ENCODE measurements at places on chromosomes 12 and 14.

DNA sequence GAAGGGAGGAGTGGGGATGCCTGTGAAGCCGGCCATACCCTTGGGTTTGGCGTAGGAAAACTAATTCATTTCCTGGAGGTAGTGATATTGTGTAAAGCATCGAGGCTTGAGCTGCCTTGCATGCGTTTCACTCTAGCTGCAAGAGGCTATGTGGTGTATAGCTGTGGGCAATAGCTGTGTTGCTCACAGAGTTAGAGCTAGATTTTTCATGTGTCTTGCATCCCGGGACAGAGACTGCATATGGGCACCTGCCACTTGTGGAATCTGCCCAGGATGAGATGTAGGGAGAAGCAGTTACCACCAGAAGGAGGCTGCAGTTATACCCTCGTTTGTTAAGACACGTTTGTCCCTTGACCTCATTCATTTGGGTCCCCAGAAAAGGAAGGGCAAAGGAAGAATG lies 106.7 kb downstream of the KTN1 start:
- no peak for DNase-seq

DNA sequence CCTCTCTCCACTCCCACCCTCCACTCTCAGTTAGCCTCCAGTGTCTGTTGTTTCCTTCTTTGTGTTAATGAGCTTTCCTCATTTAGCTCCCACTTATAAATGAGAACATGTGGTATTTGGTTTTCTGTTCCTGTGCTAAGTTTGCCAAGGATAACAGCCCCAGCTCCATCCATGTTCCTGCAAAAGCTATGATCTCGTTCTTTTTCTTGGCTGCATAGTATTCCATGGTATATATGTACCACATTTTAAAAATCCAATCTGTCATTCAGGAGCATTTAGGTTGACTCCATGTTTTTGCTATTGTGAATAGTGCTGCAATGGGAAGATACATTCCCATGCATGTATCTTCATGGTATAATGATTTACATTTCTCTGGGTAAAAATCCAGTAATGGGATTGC lies 2.8 kb upstream of the WASHC4 start:
- no peak for DNase-seq

DNA sequence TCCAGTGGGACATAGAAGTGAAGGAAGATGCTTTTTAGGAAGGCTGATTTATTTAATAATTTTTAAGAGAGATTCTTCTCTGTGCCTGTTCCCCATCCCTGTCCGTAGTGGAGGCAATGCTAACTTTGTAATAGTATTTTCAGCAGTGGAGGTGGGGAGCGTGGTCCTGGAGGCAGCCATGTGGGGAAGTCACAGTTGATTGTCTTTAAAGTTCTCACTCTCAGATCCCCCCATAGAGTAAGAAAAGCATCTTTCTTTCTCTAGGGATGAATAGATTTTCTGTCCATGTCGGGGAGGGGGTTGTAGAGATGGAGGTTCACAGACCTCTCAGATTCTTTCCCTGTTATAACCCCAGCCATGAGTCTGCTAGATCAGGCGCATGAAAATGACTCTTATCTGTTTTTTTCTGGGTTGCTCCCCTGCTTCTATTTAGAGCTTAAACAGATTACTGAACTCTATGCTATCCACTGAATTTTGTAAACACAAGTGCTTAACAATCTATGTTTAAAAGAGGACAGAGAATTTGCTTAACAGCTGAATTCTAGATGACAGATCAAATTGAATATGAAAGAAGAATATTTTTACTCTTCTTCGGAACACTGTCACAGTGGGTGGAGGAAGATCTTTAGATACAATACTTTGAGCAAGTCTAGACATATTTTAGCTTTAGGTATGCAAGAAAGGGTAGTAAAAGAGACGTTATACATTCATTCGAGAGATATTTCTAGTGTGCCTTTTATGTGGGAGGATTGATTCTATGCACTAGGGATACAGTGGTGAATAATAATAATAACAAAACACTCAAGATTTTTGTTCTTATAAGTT lies 25.3 kb downstream of the TMEM117 start:
- no peak for DNase-seq

DNA sequence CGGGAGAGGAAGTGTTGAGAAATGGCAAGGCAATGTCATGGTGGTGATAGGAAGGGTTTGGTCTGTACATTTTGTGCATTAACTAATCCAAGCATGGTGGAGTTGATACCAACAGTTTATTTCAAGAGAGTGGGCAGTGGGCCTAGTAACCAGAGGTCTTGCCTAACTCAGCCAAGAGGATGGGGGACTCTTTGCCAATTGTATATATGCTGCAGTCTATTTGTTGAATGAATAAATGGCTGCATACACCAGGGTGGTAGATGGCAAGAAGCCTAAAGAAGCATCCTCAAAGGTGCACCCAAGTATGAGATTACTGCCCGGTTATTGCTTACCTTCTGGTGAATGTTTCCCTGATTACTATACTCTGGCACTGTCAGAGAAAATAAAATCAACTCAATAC lies 295.9 kb downstream of the ITPR2 start:
- DNase-seq, result no peak

GRCh38 chr12:31687101-31687527 lies 27.6 kb downstream of the ETFBKMT start:
- no peak for DNase-seq

Data from T-helper 1 cell (primary cell).